ENCODE measurements at places on chromosomes 6 and 20. TPM values are rescaled to one million over a fixed set of nuclear protein-coding genes. Genes with fewer than 3 reads are reported as not detected.

Gene SLC52A3
- total RNA-seq, result 0.42 TPM

Gene SAMD3
- not detected for total RNA-seq

Gene TAGAP
- total RNA-seq, result 0.42 TPM

Gene MAP3K5
- total RNA-seq, result 8.8 TPM

Gene COL12A1
- total RNA-seq, result 29.8 TPM

Gene MAS1
- not detected for total RNA-seq

Gene CDH26
- total RNA-seq, result 2.0 TPM

Gene CCR6
- total RNA-seq, result not detected

Gene THBS2
- 3.3 TPM for total RNA-seq

Gene MEP1A
- total RNA-seq, result 0.21 TPM

Gene ADTRP
- 1.8 TPM for total RNA-seq

Gene BRPF3
- 7.8 TPM for total RNA-seq

Gene FKBP5
- 64.7 TPM for total RNA-seq

Gene METTL24
- total RNA-seq, result not detected

Gene PREX1
- 0.56 TPM for total RNA-seq

Gene EEF1A2
- total RNA-seq, result 3.2 TPM

Gene SGK2
- total RNA-seq, result not detected

Gene TREM2
- total RNA-seq, result 7.9 TPM

Gene PDE10A
- 0.05 TPM for total RNA-seq

Gene COX7A2
- 388 TPM for total RNA-seq

Gene TTK
- 22.0 TPM for total RNA-seq

Gene CRNKL1
- 13.3 TPM for total RNA-seq

Gene WFDC2
- 4.9 TPM for total RNA-seq

Gene RPRD1B
- total RNA-seq, result 9.5 TPM

Gene NHLRC1
- 1.8 TPM for total RNA-seq

Gene PLA2G7
- 0.51 TPM for total RNA-seq

Gene RSPO3
- total RNA-seq, result not detected

Gene PPP1R14C
- 94.6 TPM for total RNA-seq

Gene UFL1
- 24.4 TPM for total RNA-seq

Gene DACT2
- 0.63 TPM for total RNA-seq

Gene BRD2
- total RNA-seq, result 103 TPM

Gene TSHZ2
- total RNA-seq, result 1.2 TPM

Gene CST5
- total RNA-seq, result not detected

Gene TRAM2
- 13.7 TPM for total RNA-seq

Gene RRAGD
- total RNA-seq, result 1.5 TPM

Gene ATP9A
- total RNA-seq, result 5.6 TPM

Gene CST3
- total RNA-seq, result 506 TPM

Gene THBD
- 44.2 TPM for total RNA-seq

Gene OR2W1
- not detected for total RNA-seq

Gene OR2J3
- not detected for total RNA-seq

Gene BPIFB1
- not detected for total RNA-seq

Gene RNF182
- total RNA-seq, result not detected

Gene CAGE1
- 0.37 TPM for total RNA-seq

Gene TRIM10
- not detected for total RNA-seq

Gene TCP11
- not detected for total RNA-seq

Gene PERP
- 1,006 TPM for total RNA-seq

Gene GPX5
- total RNA-seq, result not detected

Gene ECT2L
- total RNA-seq, result not detected

Gene SIRPD
- total RNA-seq, result not detected

Gene ADIG
- not detected for total RNA-seq

Gene SMOC2
- total RNA-seq, result 0.33 TPM

Gene GINM1
- total RNA-seq, result 29.1 TPM

Gene SLC17A1
- not detected for total RNA-seq

Gene PHACTR1
- not detected for total RNA-seq

Gene LY6G6D
- total RNA-seq, result not detected
